ENCODE measurements at places on chromosomes 2 and 18.

- DNase-seq: no peak
These were observed 369.4 kb downstream of the PARD3B start for GRCh38 chr2:204914708-204915107.

- no peak for DNase-seq
These were observed 83.6 kb downstream of the MRPS9 start for GRCh38 chr2:105121434-105121833.

GRCh38 chr2:68594674-68595492 is 48.5 kb upstream of the PROKR1 start:
- DNase-seq: peak; percentile 64

DNA sequence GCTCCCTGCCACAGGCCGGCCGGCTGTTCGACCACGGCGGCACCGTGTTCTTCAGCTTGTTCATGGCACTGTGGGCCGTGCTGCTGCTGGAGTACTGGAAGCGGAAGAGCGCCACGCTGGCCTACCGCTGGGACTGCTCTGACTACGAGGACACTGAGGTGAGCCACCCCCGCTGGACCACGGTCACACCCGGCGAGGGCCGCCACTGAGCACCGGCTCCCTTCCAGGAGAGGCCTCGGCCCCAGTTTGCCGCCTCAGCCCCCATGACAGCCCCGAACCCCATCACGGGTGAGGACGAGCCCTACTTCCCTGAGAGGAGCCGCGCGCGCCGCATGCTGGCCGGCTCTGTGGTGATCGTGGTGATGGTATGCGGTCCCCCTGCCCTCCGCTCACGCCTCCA is 20.8 kb downstream of the ANO7 start:
- no peak for DNase-seq

DNA sequence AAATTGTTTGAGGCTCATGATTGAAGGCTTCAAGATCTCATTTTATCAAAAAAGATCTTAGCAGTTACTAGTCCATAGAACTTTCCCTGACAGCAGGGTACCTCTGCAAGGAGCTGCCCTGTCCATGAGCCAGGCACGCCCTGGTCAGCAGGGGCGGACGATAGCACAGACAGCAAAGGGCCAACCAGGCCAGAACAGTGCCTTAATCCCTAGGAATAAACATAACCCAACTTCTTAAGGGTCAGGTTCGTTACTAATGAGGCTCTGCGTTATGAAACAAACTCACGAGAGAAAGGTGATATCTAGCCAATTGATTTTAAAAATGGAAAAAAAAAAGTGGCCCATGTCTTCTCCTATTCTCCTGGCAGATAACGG is 59.2 kb downstream of the BCL2 start:
- DNase-seq: no peak

GRCh38 chr2:164126960-164127660 is 391.3 kb upstream of the FIGN start:
- DNase-seq: no peak

DNA sequence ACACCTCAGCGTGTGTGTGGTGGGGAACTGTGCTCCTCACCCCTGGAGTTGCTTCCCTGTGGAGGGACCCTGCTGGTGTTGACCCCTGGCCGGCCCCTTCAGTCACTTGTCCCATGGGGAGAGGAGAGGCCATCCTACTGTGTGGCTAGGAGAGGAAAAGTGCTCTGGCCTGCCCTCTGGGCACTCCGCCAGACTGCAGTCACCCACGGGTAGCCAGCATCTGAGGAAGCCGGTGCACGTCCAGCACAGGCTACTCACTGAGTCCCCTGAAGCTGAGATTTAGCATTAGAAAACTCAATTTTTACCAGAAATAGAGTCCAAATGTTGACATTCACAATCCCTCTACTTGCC is 211.5 kb upstream of the RAB6C start:
- no peak for DNase-seq

GRCh38 chr2:98156304-98156703 is 69.3 kb downstream of the VWA3B start:
- DNase-seq: no peak

DNA sequence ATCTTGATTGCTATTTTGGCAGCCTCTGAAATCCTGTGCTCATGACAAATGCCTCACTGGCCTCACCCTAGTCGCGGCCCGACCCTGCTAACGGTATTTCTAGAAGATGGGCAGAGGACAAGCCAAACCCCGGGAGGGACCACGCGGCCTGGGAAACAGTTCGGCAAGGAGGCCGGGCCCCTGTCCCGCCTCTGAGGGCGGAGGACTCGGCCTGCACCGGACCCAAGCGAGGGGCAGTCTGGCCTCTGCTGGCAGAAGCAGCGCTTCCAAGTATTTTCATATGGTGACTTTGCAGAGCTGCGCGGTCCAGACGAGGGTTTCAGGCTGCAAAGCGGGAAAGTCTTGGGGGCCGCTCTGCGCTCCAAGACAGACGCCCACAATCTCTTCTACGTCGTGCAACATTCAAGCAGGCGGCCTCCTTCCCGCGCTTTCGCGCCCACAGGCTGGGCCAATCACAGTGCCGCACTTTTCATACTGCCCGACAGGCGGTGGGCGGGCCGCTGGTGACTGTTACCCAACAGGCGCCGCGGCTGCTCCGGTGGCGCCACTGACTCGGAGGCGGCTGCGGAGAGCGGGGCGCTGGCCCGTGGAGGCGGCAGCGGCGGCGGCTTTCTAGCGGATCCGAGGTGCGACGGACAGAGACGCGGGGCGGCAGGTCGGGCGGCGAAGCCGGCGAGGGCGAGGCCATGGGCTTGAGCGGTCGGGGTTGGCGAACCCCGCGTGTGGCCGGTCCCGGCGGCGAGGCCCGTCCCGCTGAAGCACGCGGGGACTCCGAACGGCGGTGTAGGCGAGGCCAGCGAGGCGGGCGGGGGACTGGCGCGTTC is at the start of gene RBM44:
RBM44 (plus strand) TSS at position 544 of the 824 bp plus-strand sequence. CDS start 14,831 bp downstream, outside the sequence.
- no peak for DNase-seq

DNA sequence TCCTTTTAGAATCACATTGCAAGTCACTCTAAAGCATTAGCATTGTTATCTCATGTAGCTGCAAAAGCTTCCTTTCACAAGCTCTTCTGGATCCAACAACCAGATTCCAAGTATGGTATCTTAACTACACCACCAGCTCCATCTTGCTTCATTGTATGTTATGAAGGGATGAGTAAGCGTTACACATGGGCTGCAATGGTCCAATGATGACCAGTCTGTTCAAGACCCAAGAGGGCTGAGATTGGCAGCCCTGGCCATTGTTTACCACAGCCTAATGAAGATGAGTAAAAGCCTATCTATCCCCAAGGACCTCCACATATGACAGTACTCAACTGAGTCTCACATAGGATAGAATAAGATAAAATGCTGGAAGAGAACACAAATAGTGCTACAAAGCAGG is 6.3 kb downstream of the CFLAR start:
- DNase-seq: no peak

DNA sequence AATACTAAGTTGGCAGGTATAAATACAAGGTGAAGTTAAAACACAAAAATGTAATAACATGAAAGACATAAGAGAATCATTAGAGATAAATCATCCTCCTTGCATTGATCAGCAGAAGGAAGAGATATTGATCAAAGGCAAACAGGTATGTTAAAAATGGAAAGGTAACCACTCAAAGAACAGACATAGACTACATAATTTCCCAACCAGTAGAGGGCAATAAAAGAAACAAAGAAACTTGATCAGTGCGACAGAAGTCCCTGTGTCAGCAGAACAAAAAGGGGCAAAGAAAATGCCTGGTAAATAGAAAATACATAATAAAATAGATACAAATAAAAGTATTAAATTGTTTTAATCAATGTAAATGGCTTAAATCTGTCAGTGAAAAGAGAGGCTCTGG is 53.6 kb downstream of the FAM228A start:
- no peak for DNase-seq

DNA sequence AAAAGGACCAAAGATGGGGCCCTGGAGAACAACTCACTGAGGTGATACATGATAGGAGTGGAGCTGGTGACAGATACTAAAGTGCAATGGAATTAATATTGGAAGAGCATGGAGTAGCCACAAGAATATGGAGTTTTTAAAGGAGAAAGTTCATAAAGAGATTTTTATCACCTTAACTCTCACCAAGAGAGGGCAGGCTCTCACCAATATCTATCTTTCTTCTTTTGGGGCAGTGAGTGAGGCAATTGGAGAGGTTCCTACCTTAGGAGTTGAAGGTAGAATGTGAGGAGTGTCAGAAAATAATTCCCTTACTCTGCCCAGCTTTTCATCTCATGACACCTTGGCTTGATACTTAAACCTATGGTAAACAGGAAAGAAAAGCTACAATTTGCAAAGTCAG is 233.7 kb upstream of the CWC22 start:
- DNase-seq: no peak

DNA sequence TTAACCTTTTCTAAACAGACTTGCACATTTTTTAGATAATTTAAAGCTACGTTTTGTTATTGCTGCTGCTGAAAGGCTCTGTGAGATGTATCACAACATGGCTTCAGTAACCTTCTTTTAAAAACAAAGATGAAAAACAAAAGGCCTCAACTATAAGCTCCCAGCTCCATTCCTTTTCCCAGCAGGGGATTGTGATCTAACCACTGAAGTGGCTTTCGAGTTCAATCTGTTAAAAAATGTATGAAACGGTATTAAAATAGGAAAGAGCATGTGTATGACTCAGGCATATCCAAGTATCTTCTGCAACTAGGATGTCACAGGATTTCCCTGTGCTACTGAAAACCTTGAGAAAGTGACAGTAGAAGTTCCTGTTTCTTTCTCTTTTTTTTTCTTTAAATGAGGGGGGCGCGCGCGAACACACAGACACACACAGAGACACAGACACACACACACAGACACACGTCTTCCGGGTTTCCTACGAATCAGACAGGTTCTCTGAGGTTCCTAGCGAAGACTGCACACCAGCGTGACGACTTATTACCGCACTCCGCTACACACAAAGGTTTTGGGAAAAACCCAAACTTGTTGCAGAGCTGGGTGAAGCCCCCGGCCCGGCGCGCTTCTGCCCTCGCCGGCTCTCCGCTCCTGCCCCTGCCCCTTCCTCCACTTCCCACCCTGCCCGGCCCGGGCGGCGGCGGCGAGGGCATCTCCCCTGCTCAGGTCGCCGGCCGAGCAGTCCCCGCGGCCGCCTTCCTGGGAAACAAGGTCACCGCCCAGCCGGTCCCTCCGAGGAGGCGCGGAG is 86.8 kb downstream of the RBMS1 start:
- peak; percentile 47 for DNase-seq

DNA sequence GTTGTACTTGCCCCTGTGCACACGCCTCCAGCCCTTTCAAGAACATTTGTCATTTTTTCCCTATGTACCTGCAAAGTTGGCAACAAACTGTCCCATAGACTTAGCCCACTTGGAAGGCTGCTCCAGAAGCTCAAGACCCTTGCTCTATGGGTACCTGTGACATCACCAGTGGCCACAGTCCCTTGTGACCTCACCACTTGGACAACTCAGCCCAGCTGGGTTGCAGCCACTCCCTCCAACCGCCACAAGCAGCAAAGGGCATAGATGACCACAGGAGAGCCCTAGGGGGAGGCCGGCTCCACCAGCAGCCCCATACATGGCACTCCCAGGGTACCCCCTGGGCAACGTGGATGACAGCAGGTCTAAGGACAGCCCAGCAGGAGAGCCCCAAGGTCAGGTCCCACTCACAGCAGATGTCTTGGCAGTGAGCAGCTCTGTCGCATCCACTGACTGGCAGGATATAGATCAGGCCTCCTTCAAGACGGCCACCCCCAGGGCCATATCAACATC is at the start of gene TEX44:
TEX44 (plus strand) TSS at position 229 of the 510 bp plus-strand sequence; CDS start at position 317, 88 bp downstream.
- no peak for DNase-seq

DNA sequence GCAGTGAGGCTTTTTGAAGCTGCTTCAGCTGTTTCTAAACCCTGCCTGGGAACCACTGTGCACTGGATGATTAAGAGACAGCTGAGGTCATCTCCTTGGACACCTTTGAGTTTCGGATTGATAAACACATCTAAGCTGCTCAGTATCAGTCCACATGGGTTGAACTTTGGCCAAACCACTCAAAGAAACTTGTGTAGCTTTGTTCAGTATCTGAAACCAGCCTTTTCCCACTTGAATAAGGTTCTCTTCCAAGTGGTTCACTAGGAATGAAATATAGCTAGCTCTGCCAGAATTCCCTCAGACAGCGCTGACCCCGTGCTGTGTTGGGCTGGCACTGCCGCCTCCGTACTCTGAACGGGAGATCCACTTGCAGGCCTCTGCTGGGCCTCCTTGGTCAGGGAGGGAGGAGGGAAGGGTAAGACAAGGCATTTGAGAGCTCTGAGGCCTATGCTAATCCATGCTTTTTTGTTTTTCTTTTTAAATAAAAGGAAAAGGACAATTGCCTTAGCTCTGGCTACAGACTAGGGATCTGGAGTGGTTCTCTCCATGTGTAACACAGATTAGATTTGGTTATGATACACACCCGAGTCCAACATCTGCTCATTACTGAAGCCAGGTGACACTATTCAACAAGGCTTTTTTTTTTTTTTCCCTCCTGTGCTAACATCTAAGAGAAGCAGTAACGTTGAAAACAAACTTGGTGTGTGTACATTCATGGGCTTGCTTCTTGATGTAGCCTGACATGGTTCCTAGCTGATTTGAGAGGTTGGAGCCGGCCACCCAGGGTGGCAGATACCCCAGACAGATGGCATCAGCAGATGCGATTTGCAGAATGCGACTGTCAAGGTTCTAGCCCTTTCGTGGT is 67.7 kb downstream of the NCK2 start:
- no peak for DNase-seq

DNA sequence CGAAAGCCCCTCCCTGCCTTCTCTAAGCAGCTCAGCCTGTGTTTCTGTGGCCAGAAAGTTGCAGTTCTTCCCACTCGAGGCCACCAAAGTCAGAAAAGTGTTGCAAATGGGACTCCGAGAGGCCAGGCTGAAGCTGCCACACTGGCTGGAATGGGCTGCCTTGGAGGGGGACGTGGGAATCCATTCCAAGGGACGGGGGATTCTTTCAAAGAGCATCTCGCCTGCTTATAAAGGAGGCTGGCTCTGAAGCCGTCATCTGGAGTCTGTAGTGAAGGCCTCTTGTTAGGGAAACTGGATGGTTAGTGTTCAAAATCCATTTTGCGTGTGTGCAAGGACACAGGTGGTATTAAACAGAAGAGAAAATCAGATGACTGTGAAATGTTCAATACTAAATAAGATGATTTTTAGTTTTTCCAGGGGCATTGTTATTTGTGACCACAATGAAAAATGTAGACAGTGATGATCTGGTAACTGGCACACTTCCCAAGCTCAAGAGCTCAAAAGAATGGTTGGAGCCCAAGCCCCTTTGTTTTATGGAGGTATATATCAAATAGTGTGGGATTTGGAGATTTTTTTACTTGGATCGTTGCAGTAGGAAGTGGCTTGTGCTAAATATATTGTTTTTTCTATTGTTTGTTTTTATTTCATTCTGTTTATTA is 782 bp downstream of the FAM228B start:
- no peak for DNase-seq

GRCh38 chr2:182324665-182325064 is 102.2 kb downstream of the PDE1A start:
- DNase-seq: no peak

Measured in D341Med (cell line).